ENCODE measurements at places on chromosomes 1 and 21. TPM values are rescaled to one million over a fixed set of nuclear protein-coding genes. Genes with fewer than 3 reads are reported as not detected.

DNA sequence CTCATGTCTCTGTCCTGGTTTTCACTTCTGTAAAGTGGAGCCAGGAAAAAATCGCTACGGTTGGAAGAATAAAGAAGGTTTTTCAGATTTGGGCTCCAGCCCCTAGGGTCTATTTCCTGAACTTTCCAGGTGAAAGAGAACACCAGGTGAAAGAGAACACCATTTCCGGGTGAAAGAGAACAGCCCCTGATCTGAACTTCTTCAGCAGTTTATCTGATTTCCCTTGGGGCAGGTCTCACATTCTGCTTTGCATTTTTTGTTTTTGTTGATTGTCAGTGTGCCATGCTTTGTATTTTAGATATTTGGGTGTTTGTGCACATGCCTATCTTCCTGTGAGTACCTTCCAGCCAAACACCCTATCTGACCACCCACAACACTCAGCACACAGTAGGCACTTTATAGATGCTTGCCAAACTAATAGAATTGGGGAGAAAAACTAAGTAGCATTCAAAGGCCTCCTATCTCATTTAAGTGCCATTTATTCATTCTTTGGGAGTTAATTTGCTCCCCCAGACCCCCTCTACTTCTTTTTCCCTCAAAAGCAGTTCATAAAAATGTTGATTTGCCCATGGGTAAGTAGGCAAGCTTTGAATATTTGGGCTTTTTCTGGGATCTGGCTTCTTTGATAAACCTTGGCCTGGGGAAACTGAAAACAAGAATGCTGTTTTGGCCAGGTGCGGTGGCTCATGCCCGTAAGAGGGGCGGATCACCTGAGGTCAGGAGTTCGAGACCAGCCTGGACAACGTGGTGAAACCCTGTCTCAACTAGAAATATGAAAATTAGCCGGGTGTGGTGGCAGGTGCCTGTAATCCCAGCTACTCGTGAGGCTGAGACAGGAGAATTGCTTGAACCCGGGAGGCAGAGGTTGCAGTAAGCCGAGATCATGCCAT lies 2.2 kb downstream of the NAV1 start:
- no peak for DNase-seq

DNA sequence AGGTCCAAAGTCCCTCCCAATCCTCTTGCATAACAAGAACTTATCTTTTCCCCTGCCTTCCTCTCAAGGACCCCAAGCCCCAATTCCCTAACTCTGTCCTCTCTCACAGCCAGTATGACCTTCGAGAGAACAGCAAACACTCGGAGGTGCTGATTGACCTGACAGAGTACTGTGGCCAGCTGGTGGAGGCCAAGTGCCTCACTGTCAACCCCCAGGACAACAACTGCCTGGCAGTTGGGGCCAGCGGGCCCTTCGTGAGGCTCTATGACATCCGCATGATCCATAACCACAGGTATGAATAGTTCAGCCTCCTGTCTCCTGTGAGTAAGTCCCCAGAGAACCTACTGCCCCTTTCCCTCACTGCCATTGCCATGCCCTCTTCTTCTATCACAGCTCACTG lies 29.9 kb upstream of the TMEM222 start:
- DNase-seq: no peak

DNA sequence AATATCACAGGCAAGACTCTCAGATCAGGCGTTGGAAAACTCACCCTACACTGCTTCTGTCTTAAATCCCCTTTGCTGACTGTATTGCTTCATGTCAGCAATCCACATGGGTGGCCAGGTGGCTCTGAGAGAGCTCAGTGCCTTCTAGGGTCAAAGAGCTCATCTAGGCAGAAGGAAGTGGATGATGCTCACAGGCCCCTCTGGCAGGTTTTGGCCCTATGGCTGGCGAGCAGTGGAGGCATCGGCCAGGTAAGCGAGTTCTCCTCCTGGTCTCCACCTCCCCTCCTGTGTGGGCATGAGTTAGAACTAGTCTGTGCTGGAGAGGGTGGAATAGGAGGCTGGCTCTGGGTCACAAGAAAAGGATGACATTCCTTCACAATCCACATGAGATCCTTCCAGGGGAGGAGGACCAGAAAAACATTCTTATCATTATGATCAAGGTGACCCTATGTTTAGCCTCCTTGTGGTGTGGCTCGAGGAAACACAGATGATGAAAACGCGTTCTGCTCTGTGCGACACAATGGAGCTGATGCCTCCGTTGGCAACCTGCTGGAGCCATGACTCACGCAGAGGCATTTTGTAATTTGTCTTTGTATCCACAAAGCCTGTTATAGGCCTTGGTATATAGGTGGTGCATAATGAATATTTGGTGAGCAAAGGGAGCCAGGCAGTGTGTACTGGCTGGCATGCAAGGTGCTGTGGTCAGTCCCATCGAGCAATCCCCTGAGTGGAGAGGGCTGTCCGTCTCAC lies 264.6 kb upstream of the RAB4A start:
- DNase-seq: no peak

- no peak for DNase-seq
These were observed 6.2 kb downstream of the TMEM125 start for GRCh38 chr1:43275826-43276620.

GRCh38 chr1:49026230-49026811 lies 249.6 kb upstream of the BEND5 start:
- DNase-seq: no peak

GRCh38 chr1:94723894-94724293 lies 96.3 kb upstream of the SLC44A3 start:
- no peak for DNase-seq

DNA sequence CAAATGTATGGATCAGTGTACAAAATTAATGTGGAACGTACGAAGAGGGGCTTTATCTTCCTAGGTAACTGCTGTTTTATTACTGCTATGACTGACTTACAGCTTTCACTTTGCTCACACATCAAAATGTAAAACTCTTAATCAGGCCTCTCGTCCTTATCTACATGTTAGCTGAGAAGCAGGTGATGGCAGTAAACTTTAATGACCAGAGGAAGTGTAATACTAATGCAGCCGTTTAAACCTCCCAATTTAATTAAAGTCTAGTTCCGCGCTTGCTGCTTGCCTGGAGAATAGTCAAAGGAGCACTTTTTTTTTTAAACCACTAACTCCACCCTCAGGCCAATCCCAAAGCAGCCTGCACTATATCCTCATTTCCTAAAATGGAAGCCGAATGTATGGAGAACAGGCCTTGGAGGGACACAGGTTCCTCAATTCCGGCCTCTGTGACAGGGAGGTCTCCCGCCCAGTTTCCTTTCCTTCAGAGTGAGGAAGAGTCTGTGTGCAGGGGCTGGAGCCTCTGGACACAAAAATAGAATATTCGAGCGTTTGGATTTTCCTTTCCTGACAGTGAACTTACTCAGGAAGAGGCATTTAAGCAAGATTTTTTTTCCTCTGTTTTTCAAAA lies 36.7 kb upstream of the RASAL2 start:
- no peak for DNase-seq

- no peak for DNase-seq
These were observed 27.2 kb downstream of the VPS45 start for GRCh38 chr1:150094734-150095265.

- DNase-seq: no peak
These were observed 17.3 kb downstream of the ENAH start for GRCh38 chr1:225635649-225636048.

DNA sequence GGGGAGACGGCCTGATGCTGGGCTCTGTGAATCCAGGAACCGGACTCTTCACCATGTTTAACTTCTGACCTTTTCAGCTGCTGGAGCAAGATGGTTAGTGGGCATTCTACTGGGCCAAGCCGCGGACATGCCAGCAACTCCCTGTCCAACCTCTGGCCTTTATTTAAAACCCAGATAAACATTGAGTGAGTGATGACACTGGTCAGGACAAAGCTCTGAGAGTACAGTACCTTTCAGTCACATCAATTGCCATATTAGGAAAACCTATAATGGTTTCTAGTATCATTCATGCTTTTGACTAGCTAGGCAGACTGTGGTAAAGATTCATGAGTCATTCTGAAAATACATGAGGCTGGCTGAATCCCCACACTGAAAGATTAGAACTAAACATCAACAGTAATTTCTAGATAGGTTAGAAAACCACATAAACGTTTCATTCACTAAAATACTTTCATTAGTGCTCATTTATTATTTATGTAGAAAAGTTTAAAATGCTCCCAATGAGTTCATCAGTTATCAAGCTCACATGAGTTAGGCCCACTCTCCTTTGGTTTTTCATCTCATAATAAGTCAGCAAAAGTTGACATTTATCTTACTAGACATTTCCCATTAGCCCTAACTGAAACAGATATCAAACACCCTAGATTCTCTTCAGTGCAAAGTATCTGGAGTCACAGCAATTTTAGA lies 7.1 kb upstream of the ACTA1 start:
- DNase-seq: no peak

- no peak for DNase-seq
These were observed 776 bp downstream of the HLCS start for GRCh38 chr21:36965720-36966065.

DNA sequence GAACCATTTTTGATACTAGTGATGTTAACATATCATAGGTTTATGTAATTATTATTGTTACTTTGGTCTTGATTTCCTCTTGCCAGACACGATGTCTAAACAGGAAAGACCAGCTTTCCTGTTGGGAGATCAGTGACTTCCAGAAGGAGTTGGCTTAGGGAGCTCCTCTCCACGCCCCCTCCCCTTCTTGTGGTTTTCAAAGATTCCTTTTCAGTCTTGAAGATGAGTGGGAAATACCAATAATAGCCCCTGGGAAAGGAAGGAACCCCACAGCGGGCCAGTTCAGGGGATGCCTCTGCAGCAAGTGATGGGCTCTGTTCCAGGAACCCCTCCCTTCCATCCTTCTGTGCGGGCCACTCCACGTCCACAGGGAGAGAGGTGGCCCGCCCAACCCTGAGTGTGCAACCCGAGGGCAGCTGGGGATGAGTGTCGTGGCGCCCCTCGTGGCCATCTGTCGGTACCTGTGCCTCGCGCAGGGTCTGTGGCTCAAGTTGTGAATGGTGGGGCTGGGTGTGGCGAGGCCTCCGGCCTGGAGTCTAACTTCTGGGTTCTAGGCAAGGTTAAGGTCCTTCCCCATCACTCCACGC lies 65.7 kb downstream of the TLR5 start:
- DNase-seq: no peak

DNA sequence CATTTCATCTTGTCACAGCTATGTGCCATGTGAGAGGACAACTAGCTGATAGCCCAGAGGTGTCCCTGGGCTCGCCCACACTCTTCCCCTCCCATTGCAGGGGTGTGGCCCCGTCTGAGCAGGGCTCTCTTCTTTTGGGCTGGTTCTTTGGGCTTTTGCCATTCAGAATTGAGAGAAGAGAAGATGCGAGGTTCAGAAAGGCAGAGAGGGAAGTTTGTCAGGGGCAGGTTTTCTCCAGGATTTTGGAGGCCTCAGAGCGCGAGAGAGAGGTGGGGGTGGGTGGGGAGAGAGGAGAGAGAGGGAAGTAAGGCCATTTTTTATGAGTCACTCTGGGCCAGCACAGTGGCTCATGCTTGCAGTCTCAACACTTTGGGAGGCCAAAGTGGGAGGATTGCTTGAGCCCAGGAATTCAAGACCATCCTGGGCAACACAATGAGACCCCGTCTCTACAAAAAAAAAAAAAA lies 5.2 kb downstream of the IFI6 start:
- DNase-seq: no peak

GRCh38 chr21:25735646-25736597 lies 1.1 kb downstream of the GABPA start:
- DNase-seq: peak; percentile 79

GRCh38 chr1:54962612-54963395 lies 17.6 kb upstream of the TMEM61 start:
- no peak for DNase-seq

DNA sequence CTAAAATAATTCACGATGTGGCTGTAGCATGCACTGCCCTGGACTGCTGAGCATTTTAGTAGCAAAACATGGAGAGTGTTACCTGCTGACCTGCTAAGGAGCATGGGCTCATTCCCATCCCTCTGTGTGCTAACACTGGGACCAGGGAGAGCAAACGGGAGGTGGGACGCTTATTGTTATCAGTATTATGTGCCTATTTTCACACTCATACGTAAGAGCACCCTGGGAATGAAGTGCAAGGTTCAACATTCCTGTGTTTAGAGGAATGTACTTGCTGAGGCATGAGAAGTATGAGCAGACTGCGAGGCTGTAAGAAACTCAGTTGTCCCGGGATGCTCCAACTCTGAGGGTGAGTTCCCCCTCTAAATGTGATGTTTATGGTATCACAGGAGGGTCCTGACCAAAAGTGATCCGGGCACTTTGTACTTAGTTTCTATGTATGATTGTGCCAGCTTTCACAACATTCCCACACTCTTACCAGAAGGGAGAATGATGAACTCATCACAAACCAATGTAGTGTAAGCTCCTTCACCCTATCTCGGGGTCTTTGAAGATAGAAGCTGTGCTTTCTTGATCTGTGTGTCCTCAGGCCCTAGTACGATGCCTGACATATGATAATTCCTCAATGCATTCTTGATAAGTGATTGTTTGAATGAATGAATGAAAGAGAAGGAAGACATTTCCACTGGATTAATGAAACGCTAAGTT lies 164.8 kb downstream of the KCNJ6 start:
- no peak for DNase-seq

GRCh38 chr1:3821447-3821846 lies 25.1 kb upstream of the LRRC47 start:
- DNase-seq: no peak

GRCh38 chr1:17544776-17545350 lies 5.4 kb downstream of the ARHGEF10L start:
- no peak for DNase-seq

DNA sequence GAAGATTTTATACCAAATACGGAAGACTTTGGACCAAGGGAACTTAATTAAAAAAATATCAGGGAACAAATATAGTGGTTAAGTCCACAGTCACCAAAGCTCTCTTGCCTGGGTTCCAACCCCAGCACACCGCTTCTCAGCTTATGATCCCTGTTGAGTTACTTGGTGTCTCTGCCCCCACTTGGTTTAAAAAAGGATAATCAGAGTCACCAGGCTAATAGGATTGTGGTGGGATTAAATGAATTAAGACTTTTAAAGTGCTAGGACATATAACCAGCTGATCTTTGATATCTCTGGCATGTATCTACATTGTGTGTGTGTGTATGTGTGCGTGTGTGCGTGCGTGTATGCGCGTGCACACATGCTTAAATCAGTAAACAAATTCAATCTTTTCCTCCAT lies 474.7 kb upstream of the DAB1 start:
- DNase-seq: no peak

- DNase-seq: peak; percentile 36
These were observed 10.6 kb downstream of the FCMR start for GRCh38 chr1:206911064-206911663.

GRCh38 chr1:45340816-45341466 lies 701 bp upstream of the MUTYH start:
- DNase-seq: peak; percentile 41

The TMEM240 gene
- not detected for total RNA-seq

The PLCH2 gene
- 33.8 TPM for total RNA-seq

The DEPDC1 gene
- total RNA-seq: 25.7 TPM

The TSEN15 gene
- 53.7 TPM for total RNA-seq

The FAM163A gene
- total RNA-seq: not detected

The SPATA46 gene
- total RNA-seq: not detected

The SPRTN gene
- total RNA-seq: 15.6 TPM

The SELP gene
- total RNA-seq: 0.83 TPM

The RIPPLY3 gene
- total RNA-seq: not detected

The KCNJ9 gene
- not detected for total RNA-seq

The CACNA1S gene
- total RNA-seq: not detected

The RPE65 gene
- not detected for total RNA-seq

The GUK1 gene
- total RNA-seq: 280 TPM

The C1QB gene
- total RNA-seq: not detected

The C1orf56 gene
- total RNA-seq: 1.7 TPM

The TEDDM1 gene
- not detected for total RNA-seq

The VHLL gene
- not detected for total RNA-seq

The CHODL gene
- total RNA-seq: 0.15 TPM

The RGS8 gene
- total RNA-seq: not detected

The SAMD11 gene
- not detected for total RNA-seq
